ENCODE measurements at places on chromosomes 3 and 15.

GRCh38 chr15:58731756-58732535, 17.6 kb downstream of the ADAM10 start:
- DNase-seq: no peak

DNA sequence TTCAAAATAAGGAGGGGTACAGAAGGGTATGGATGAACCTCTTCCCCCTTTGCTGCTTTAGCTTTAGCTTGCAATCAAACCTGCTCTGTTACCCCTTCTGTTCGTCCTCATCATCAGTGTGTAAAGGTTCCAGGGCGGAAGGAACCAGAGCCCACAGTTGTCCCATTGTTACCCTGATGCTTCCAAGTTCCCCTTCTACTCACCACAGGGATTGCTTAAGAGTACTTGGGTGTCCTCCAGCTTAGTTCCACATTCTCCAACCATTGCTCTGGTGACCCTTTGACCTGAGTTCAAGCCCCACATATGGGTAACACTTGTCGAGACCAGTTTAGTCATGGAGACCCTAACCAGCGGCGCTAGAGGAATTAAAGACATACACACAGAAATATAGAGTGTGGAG, 1080.1 kb upstream of the ALCAM start:
- no peak for DNase-seq

- DNase-seq: no peak
Observed at GRCh38 chr15:73629798-73630429, 3.3 kb downstream of the NPTN start.

DNA sequence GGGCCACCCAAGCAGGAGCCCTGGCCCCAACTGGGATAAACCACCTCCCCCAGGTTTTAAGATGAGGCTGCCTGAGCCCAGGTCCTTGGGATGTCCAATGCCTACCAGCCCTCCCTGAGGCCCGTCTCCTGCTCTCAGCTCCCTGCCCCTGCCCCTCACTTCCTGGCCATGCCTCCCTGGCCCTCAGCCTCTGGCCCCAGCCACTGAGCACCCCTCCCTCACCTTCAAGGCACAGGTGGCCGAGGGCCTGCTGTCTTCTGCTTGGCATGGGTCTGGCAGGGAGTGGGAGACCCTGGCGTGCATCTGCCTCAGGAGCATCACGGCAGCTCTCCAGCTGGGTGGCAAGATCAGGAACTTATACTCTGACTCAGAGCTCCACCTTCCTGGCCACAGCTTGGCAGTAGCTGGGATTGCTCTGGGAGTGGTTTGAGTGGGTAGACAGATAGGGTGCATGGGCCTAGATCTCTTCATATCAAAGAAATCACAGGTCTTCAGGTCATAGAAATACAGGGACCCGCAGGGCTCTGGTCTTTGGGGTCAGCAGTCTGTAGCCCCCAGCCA, at the start of gene PLA2G4E:
TSS of gene PLA2G4E (minus strand) at position 330 of the 561 bp plus-strand sequence. CDS start at position 318, 12 bp downstream.
- no peak for DNase-seq

DNA sequence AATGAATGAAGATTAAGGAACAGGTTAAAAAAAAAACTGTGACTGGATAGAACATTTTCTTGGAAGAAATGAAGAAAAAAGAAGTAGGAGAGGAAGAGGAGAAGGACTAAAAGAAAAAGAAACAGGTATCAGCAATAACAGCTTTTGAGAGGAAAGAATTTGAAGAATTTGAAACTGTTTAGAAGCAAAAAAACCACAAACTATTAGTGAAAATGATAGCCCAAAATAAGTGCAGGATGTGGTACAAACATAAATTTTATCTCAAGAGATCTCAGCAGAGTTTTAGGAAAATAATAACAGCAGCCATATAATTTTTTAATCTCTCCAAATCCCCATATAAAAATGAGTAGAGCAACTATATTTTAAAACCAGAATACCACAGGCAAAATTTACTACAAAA, 8.8 kb upstream of the A4GNT start:
- DNase-seq: no peak

GRCh38 chr3:55285156-55285555, 201.9 kb downstream of the WNT5A start:
- no peak for DNase-seq

- DNase-seq: no peak
Observed at GRCh38 chr3:181757694-181758306, 46.1 kb downstream of the SOX2 start.

- DNase-seq: no peak
Observed at GRCh38 chr3:78900880-78901279, 866.9 kb downstream of the ROBO1 start.
